ENCODE measurements at places on chromosomes 13 and 19. TPM values are rescaled to one million over a fixed set of nuclear protein-coding genes. Genes with fewer than 3 reads are reported as not detected.

IRS2 gene
- 7.1 TPM for polyA plus RNA-seq

ICAM4 gene
- not detected for polyA plus RNA-seq

CBARP gene
- 18.2 TPM for polyA plus RNA-seq

FXYD3 gene
- not detected for polyA plus RNA-seq

SOHLH2 gene
- 4.7 TPM for polyA plus RNA-seq

BICRA gene
- 3.4 TPM for polyA plus RNA-seq

SIGLEC11 gene
- polyA plus RNA-seq = not detected

STARD13 gene
- polyA plus RNA-seq = 0.05 TPM

FCER2 gene
- not detected for polyA plus RNA-seq

SLC25A41 gene
- polyA plus RNA-seq = 3.8 TPM

PAN3 gene
- polyA plus RNA-seq = 44.0 TPM

FFAR3 gene
- not detected for polyA plus RNA-seq

MAP2K2 gene
- 95.5 TPM for polyA plus RNA-seq

ASF1B gene
- polyA plus RNA-seq = 0.34 TPM

SIX5 gene
- polyA plus RNA-seq = not detected

TEX30 gene
- 29.9 TPM for polyA plus RNA-seq

ZNF667 gene
- polyA plus RNA-seq = 17.4 TPM

CBLC gene
- polyA plus RNA-seq = not detected

SELENOV gene
- 1.3 TPM for polyA plus RNA-seq

PSG1 gene
- not detected for polyA plus RNA-seq

COMP gene
- not detected for polyA plus RNA-seq

CD79A gene
- polyA plus RNA-seq = 0.40 TPM

IZUMO2 gene
- not detected for polyA plus RNA-seq

OR4F17 gene
- 0.90 TPM for polyA plus RNA-seq

SWSAP1 gene
- 2.1 TPM for polyA plus RNA-seq

ZNF528 gene
- 51.7 TPM for polyA plus RNA-seq

LILRA1 gene
- polyA plus RNA-seq = not detected

CGB3 gene
- polyA plus RNA-seq = not detected

ZNF580 gene
- 11.7 TPM for polyA plus RNA-seq

GADD45GIP1 gene
- polyA plus RNA-seq = 21.3 TPM

RDH8 gene
- polyA plus RNA-seq = not detected

ERICH6B gene
- not detected for polyA plus RNA-seq

ZNF414 gene
- polyA plus RNA-seq = 3.4 TPM

S1PR5 gene
- not detected for polyA plus RNA-seq

CD22 gene
- polyA plus RNA-seq = not detected

DPY19L3 gene
- 30.6 TPM for polyA plus RNA-seq

RNF17 gene
- not detected for polyA plus RNA-seq

SPTBN4 gene
- polyA plus RNA-seq = 12.7 TPM
